IPS DF 19.7 (cell line): ENCODE measurements at places on chromosomes 16 and 17.

- peak; percentile 40 for DNase-seq
Measured at GRCh38 chr16:9039210-9039609, 52.2 kb upstream of the HAPSTR1 start.

DNA sequence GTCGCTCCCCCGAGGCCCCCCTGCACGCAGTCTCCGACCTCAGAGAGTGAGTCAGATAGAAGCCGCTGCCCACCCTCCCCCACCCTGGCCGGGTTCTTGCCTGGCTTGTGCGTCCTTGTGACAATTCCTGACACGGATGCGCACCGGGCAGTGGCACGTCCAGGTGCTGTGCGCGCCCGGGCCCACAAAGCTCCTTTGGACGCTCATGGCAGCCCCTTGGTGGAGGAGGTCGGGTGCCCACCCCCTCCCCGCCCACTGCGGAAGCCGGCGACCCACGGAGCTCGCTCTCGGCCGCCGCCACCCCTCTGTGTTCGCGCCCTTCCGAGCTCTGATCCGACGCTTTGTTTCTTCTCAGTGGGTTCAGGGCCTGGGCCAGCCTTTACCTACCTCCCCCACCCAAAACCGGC lies 662 bp upstream of the TUBB3 start:
- no peak for DNase-seq

- DNase-seq = no peak
Measured at GRCh38 chr17:45320349-45320930, 3.6 kb upstream of the MAP3K14 start.

DNA sequence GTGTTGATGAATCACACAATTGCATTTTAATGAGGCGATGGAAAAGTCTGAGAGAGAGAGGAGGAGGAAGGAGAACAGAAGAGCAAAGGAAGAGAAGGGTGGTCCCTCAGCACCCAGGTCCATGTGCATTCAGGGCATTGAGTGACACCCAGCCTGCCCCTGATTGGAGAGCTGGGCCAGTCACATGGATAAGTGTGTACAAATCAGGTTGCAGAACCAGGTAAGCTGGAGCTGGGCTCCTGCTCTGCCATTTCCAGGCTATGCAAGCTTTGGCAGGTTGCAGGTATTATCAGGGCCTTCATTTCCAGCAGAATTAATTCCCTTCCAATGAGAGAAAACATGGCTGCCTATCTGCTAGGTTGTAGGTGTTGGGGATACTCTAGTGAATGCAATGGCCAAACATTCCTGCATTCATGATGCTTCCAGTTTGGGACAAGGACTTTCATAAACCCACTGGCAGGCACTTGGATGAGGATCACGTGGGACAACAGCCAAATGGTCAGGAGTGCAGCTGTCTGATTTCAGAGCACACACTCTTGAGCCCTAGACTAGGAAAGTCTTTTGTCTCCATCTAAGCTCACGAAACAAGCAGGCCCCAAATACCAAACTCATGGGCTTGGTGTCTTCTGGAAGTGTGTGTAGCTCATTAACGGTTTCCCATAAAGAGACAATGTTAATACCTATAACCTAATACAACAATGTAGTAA lies 577.9 kb upstream of the CDH5 start:
- DNase-seq = no peak

DNA sequence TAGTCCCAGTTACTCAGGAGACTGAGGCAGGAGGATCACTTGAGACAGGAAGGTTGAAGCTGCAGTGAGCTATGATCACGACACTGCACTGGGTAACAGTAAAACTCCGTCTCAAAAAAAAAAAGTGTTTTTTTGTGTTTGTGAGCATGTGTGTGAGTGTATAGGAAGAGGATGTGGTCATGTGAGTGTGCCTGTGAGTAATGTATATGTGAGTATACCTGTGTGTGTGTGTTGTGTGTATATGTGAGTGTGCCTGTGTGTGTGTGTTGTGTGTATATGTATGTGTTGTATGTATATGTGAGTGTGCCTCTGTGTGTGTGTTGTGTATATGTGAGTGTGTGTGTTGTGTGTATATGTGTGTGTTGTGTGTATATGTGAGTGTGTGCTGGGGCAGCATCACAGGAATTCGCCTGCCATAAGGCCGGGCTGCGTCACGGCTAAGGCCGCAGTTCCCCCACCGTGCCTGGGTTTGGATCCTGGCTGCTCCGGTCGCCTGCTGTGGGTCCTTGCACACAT lies 21.4 kb upstream of the NPTX1 start:
- no peak for DNase-seq

- peak; percentile 57 for DNase-seq
Measured at GRCh38 chr16:3938843-3939624, 58.5 kb upstream of the CREBBP start.

DNA sequence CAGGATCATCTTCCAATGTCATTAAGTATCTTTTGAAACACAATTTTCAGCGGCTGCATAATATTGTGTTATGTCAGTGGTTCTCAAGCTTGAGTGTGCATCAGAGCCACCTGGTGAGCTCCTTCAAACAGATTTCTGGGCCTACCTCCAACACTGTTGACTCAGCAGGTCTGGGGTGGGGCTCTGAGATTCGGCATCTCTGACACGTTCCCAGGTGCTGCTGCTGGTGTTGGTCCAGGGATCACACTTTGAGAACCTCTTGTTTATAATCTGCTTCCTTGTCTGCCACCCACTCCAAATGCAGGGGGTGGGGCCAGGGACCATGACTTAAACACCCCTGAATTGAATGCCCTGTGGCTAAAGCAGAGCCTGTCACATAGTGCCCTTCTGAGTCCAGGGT lies 73.8 kb upstream of the HNF1B start:
- no peak for DNase-seq

- no peak for DNase-seq
Measured at GRCh38 chr16:11835891-11836649, 15.3 kb downstream of the RSL1D1 start.

DNA sequence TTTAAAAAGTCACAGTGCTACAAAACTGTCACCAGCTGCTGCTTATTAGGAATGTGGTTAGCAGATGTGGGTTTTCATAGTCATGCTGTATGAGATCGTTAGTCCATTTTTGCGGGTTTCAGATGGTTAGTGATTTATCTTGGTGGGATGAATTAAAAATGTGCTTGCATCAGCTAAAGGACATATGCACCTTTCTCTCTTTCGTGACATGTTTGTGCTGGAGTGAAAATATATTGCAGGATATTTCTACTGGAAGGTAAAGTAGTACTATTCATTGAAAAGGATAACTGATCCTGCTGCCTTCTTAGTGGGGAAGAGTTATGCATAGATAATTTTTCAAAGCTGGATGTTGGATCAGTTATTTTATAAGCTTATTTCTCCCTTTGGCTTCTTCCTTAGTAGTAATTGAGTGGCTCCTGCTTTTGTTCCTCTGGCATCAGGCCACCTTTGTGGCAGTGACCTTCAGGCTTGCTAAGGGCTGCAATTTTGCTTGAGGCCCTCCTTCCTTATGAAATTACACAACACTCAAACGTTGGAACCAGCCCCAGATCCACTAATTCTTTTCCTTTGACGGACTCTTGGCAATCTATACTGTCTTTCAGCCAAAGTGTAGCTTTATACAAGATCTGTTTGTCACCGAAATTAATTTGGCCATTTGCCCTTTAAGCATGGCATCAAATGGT lies 7.5 kb upstream of the SNTB2 start:
- DNase-seq = no peak

- no peak for DNase-seq
Measured at GRCh38 chr17:49987681-49988441, 7.2 kb downstream of the DLX3 start.

DNA sequence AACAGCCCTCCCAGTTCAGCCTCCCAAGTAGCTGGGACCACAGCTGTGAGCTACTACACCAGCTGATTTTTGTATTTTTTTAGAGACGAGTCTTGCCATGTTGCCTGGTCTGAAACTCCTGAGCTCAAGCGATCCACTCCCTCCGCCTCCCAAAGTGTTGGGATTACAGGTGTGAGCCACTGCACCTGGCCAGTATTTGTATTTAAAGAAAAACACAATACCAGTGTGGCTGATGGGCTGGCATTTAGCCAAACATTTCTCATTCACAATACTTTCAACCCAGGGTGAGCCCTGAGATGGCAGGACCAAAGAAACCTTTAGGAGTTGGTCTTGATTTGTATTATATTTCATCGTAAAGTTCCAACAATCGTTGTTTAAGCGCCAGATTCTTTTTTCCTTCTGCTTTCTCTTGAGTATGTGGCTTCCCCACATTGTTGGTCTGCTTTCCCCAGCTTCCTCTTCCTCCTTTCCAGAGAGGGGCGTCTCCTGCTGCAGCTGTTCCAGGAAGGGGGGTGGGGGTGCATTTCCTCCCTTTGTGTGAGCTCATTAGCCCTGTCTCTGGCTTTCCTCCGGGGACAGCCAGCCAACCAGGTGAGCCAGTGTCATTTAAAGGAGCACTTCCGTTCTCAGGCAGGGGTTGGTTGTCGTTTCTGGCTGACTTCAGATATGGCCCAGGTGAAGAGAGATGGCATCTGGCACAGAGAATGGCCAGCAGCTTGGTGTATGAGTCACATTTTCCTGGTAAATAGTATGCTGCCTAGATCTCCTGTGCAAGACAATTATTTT lies 79.9 kb downstream of the GPRC5B start:
- peak; percentile 60 for DNase-seq

DNA sequence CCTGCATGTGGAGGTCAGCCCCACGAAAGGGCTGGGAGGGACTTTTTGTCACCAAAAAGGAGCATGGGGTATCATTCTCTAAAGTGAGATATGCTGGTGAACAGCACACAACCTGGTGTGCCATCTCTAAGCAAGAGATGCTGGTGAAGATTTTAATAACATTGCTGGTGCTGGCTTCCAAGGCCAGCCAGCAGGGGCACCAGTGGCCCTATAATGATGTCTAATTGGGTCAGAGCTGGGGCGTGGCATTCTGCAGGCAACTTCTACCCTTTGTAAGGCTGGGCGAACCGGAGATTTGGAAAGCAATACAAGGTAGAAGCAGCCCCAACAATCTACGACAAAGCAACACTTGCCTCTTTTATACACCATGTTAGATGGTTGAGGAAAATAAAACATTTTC lies 16.8 kb downstream of the SDR42E1 start:
- no peak for DNase-seq

- no peak for DNase-seq
Measured at GRCh38 chr16:27444470-27444869, 42.5 kb downstream of the IL21R start.

GRCh38 chr17:48605409-48605919 lies 678 bp upstream of the HOXB6 start:
- no peak for DNase-seq

DNA sequence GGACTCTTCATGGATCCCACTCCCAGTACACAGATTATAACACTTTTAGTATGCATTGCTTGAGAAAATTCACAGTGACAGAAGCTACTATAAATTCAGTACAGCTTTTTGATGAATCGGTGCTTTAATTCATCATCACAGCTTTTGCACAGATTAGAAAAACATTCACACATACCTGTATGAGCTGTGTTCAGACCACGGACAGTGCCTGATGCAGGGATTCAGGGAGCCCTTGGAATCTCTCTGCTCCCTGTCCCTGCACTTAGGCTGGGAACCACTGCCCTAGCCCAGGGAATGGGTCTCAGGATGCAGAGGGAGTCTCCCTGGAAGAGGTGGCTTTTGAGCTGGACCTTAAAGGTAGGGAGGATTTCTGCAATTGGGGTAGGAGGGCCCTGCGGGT lies 13.9 kb downstream of the TBKBP1 start:
- DNase-seq = no peak

- DNase-seq = no peak
Measured at GRCh38 chr16:12548270-12548983, 255.3 kb downstream of the CPPED1 start.
